Activated CD8-positive, alpha-beta memory T cell treated with anti-CD3 and anti-CD28 coated beads for 24 hours (primary cell): ENCODE measurements at places on chromosomes 1 and 21.

GRCh38 chr1:110346690-110347089 lies 7.5 kb downstream of the RBM15 start:
- DNase-seq, result no peak

DNA sequence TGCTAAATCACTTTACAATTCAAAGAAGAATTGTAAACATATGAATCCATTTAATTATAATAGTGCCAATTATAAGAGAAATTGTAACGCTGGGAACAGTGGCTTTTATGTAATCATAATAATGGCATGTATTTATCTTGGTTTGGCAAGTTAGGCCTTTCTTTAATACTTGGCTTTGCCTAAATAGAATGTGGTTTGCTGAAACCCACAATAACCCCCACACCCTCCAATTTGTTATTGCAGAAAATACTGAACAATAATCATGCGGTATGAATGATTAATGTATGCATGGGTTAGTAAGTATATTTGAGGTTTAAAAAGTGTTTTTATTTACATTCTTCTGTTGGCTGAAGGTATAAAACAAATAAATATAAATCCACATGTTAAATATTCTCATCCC lies 138.2 kb downstream of the NFIA start:
- DNase-seq, result no peak

DNA sequence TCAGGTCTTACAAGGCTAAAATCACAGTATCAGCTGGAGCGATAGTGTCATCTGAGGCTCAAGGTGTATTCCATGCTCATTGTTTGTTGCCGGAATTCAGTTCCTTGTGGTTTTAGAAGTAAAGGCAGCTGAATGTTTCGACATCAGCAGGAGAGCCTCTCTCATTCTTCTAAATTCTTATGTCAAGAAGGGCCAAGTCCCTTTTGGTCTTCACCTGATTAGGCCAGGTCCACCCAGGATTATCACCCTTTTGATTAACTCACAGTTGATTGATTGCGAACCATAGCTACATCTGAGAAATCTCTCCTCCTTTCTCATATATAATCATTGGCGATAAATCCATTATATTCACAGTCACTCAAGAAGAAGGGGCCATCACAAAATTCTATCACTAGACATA lies 806.7 kb upstream of the PRMT6 start:
- DNase-seq, result no peak

GRCh38 chr1:84429231-84429630 lies 30.9 kb downstream of the DNASE2B start:
- no peak for DNase-seq

GRCh38 chr1:100028765-100029164 lies 59.0 kb downstream of the SLC35A3 start:
- no peak for DNase-seq
